Naive thymus-derived CD4-positive, alpha-beta T cell (primary cell): ENCODE measurements at places on chromosomes 2 and 18. TPM values are rescaled to one million over a fixed set of nuclear protein-coding genes. Genes with fewer than 3 reads are reported as not detected.
A peak's percentile ranks its signal among the peaks of the same experiment; 100 is the strongest.

DNA sequence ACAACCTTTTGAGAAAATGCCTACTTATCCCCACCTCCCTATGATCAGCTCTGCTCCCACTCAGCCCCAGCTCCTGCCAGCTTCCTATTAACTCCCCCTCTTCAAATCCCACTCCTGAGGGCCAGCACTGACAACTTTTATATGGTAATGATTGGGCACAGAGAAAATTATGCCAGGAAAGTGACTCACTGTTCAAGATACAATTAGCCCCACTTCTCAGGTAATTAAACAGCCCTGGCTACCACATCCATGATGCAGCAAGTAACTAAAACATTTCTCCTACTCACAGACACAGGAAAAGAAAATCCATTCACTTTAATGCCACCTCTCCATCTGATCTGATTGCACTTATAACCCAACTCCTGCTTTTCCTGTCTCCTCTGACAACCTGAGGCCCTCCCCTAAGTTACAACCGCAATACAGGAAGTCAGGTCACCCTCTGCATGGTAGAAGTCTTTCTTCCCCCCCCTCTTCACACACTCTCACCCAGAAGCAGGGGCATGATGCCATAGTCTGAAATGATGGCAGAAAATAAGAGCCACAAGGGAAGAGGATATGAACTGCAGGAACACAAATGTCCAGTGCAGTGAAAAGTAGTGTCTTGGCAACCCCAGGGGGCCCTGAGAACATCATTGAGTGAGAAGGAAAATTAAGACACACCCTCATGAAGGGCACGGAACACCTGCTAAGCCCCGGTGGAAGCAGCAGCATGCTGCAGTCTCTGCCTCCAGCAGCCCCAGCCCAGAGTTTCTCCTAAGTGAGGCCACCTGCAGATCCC lies 54.4 kb downstream of the STK39 start:
- no peak for DNase-seq

Gene CELF4
- total RNA-seq = not detected in 2 replicates

GRCh38 chr18:63836456-63836855 lies 51.0 kb upstream of the SERPINB2 start:
- no peak for DNase-seq

Gene EIF5B
- 37.6 TPM for total RNA-seq

DNA sequence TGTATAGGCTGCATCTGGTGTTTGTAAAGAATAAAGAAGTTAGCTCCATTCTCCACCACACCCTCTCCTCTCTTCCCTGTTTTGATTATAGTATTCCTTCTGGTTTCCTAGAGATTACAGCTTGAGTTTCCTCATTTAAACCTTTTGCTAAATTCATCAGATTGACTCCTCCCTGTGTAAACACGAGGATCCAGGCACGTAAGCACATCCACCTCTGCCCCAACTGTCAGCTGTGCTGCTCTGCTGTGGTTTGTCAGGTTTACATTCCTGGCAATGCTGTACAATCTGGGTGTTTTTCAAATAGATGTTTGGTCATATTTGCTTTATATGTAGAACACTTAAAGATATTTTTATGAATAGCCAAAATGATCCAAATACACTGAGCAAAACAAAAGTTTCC lies 302.8 kb downstream of the PTGR3 start:
- DNase-seq = no peak

DNA sequence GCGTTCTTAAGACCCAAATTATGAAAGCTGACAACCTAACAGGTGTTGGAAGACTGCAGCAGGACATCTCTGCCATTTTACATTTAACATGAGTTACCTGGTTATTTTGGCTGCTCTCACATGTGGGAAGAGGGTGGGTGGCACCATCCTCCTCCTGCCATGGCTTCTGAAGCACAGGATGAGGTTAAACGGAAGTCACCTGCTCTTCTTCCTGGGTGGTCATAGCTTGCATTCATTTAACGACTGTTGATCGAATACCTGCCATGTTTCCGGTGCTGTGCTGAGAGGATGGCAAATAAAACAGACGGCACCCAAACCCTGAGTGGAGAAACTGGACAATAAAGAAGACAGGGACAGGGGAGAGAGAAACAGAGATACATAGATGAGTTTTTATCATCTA lies 118.0 kb downstream of the RHBDD1 start:
- peak; percentile 13 for DNase-seq

DNA sequence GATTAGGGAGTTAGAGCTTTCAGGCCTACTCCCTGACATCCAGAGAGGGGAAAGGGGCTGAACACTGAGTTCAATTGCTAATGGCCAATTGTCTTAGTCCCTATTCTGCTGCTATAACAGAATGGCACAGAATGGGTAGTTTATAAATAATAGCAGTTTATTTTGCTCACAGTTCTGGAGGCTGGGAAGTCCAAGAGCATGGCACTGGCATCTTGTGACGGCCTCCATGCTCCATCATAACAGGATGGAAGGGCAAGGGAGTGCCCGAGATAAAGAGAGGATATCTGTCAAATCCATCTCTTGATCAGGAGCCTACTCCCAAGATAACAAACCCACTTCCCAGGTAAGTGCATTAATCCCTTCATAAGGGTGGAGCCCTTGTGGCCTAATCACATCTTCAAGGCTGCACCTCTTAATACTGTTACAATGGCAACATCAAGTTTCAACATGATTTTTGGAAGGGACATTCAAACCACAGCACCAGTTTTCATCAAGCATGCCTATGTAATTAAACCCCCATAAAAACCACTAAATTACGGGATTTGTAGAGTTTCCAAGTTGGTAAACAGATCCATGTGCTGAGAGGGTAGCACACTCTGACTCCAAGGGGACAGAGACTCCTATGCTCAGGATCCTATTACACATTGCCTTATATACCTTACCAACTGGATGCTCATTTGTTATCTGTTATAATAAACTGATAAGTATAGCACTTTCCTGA lies 44.6 kb downstream of the BAZ2B start:
- no peak for DNase-seq

Gene DSG2
- 0.29 and 0.31 TPM in 2 replicates for total RNA-seq

Gene GAREM1
- total RNA-seq = 0.13 TPM

DNA sequence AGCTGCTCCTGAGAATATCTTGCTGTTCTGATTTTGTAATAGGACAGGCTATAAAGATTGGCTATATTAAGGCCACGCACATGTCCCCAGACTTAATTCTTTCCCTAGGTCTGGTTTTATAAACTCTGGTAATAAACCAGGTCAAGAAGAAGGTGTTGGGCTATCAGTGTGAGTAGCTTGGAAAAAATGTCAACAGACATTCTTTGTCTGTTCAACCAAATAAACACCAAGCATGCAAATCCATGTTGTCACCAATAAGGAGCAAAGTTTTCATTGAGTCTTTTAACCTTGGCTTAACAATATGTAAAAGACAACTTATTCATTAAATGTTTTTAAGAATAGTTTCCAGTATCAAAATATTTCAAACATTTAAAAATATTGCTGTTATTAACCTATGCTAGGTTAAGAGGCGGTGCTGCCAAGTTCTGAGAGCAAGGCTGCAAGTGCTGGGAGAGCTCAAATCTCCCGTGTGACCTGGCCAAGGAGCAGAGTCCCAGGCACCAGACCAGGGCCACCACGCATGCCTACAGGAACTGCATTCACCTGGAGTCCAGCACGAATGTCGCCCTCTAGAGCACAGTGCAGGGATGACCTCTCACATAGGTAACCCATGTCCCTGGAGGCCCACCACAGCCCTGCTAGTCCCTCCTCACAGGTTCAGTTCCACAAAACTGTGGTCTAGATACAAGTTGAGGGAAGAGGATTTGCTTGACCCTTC lies 120.5 kb upstream of the POU3F3 start:
- no peak for DNase-seq

DNA sequence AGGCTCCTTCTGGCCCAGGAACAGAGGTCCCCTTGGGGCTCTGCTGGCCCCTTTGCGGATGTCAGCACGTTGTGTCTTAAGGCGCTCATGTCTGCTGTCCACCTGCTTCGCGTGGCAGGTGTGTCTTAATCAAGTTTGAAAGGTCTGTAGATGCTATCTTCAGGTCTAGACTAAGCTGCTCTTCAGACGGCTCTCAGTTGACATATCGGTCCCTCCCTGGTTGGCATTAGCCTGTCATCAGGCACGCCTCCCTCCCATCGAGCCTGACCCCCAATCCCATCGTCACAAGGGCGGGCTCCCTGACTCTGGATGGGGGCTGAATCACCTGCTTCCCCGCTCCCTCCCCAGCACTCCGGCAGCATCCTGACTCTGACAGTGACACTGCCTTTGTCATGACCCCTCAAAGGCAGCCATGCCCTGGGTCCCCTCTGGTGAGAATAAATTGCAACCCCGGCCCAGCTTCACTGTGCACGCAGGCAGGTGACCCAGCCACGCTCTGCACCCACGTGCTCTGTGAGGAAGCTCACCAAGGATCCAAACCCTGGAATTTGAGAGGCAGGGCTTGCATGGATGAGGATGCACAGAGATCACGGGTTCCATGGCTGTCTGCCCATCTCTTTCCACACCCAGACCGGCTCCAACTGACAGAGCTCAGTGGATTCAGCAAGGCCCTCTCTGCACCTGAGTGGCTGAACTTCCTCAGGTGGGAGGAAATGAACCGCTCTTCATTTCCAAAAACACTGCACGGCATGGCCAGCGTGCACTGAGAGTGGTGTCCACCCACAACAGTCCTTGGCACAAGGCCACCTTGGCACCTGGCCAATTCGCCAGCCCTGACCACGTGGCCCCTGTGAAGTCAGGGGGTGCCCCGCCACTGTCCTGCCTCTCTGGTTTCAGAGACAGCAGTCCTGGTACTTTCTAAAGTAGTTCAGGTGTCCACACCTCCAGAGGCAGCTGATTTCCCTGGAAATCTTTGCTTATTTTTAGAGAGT lies 110.2 kb upstream of the GPC1 start:
- no peak for DNase-seq

Gene VSNL1
- not detected for total RNA-seq

DNA sequence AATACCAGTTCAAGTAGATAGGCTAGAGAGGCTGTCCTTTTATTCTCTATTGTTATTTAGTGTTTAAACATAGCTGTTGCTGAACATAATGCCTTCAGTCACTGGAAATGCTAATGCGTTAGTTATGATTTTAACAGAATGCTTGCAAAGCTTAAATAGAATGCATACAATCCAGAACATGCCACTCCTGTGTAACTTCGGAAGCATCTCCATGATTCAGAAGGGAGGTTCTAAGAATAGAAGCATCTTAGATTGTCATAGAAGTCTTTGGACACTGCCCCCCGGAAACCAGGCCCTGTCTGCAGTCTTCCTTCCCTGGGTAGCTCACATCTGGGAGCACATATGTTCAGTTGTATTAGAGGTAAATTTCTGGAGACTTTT lies 73.2 kb downstream of the ZNF532 start:
- DNase-seq = no peak

Gene EDAR
- 12.2 TPM for total RNA-seq

Gene SERPINB10
- 1.5 TPM for total RNA-seq

DNA sequence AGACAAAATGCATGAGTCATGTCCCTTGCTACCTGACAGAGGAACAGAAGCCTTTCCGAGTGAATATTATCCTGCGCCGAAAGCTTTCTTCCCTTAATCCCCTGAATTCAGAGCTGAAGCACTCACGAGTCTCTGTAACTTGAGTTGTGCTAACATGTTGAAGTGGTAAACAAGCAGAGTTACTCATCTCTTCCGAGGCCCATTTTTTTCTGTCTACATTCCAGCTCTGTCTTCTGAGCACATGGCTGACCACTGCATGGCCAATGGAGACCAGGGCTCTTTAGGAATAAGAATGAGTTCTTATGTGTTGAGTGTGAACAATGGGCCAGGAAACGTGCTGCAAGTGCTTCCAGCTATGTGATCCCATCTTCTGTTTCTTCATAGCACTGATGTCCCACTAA lies 73.1 kb upstream of the PID1 start:
- DNase-seq = no peak

GRCh38 chr18:36610661-36611060 lies 218.1 kb downstream of the TPGS2 start:
- no peak for DNase-seq

Gene MBOAT2
- 2.3 TPM for total RNA-seq

DNA sequence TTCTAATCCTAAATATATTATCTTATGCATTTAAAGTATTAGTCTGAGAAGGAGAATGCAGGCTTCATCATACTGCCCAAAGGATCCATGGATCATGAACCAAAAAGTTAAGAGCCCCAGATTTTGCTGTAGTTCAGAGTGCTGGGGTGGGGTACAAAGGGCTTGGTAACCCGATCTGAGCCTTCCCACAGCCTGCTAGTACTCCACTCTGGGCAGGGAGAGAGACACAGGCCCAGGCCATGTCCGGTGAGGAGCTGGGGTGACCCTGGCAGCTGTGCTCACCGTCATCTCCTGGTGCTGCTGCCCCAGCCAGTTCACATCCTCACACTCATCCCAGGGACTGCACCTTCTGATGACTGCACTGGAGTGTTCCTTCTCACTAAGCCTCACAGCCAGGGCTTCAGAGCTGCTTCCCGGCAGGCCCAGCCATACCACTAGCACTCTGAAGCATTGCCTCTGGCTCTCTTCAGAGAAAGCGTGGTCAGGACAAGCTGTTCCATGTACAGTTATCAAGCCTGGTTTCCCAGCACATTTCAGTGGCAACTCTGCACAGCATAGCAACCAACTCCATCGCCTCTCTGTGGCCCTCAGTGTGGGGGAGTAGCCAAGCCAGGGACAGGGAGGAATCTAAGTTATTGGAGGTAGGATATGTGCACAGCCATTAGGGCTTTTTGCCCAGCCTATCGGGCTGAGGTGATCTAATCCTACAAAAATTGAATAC lies 189.0 kb upstream of the CTAGE1 start:
- DNase-seq = no peak

DNA sequence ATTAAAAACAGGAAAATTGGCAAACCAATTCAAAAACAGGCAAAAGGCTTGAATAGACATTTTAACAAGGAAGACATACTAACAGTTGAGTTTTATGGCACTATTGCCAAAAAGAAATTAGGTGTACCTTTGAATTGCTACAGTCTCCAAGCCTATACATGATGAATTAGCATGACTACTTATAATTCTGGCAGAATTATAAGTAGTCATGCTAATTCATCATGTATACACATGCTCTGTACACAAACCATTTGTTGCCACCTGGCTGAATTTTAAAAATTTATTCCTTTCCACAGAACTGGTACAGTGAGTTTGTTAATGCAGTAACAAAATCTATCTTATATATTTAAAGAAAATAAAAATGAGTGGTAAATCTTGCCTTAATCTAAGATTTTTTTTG lies 1332.0 kb upstream of the CRIM1 start:
- DNase-seq = no peak

Gene IRS1
- total RNA-seq = 4.4 and 4.9 TPM in 2 replicates

Gene CHRNG
- not detected for total RNA-seq

- DNase-seq = no peak
Measured at GRCh38 chr2:12304564-12305171, 412.1 kb upstream of the TRIB2 start.

GRCh38 chr2:47867205-47867604 lies 39.1 kb downstream of the FBXO11 start:
- no peak for DNase-seq
